HS-5 (cell line): ENCODE measurements at places on chromosomes 11 and 22.

- no peak for DNase-seq
Measured at GRCh38 chr11:80136991-80137390, 696.2 kb upstream of the TENM4 start.

- DNase-seq: no peak
Measured at GRCh38 chr11:105245781-105246315, 106.3 kb upstream of the CARD18 start.

DNA sequence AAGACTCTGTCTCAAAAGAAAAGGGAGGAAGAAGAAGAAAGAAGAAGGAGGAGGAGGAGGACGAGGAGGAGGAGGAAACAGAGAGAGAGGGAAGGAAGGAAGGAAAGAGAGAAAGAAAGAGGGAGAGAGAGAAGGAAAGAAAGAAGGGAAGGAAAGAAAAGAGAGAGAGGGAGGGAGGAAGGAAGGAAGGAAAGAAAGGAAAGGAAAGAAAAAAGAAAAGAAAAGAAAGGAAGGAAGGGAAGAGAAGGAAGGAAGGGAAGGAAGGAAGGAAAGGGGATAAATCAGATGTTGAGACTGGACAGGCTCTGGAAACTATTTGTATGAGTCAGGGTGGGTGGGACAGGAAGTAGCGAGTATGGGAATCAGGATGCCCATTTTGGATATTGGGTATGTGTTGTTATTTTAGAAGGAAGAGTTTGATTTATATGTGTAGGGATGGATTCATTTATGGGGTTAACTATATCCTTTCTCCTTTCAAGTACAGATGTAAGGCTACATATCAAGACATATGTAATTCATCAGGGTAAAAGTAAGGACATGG, 6.0 kb upstream of the RPL3 start:
- DNase-seq: no peak

GRCh38 chr22:22103078-22103875, 120.7 kb upstream of the TOP3B start:
- no peak for DNase-seq

DNA sequence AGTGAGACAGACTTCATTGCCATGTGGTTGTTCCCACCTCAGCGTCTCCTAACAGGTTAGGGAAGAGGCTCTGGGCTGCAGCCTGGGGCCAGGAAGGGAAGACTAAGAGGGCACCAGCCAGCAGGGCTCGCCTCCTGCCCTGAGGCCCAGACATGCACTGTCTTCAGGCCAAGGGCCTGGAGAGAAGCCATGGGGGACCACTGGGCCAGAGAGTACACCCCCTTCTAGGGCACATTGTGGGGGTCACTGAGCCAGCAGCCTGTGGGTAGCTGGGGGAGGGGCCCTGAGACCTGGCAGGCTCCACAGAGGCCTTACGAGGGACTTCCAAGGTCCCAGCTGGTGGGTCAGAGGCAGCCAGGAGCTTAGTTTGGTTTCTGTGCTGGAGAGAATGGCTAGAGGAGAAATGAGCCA, 25.0 kb upstream of the MYRF start:
- no peak for DNase-seq

DNA sequence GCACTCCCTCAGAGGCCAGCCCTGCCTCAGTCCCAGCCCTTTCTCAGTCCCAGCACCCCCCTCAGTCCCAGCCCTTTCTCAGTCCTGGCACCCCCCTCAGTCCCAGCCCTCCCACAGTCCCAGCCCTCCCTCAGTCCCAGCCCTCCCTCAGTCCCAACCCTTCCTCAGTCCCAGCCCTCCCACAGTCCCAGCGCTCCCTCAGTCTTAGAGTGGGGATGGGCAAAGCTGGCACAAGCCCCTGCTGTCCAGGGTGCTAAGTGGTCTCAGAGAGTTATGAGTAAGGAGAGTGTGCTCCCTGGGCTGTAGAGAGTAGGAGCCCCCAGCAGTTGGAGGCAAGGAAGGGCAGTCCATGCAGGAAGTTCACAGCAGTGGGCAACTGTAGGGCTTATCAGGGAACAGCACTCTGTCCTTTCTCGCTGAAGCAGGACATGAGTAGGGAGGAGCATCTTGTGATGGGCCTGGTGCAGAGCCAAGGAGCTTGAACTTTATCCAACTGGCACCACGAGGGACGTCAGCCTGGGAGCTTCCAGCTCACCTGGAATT, 51.4 kb upstream of the CRYBB3 start:
- DNase-seq: no peak
